ENCODE measurements at places on chromosomes 16 and 17. TPM values are rescaled to one million over a fixed set of nuclear protein-coding genes. Genes with fewer than 3 reads are reported as not detected.

GRCh38 chr17:76678330-76678729 lies 32.4 kb downstream of the MXRA7 start:
- H3K27me3 ChIP-seq = no peaks in the 10 kb centered on the region
- no peaks in the 10 kb centered on the region for H3K36me3 ChIP-seq
- no peak overlapping the region for H3K27ac ChIP-seq
- peaks cover 5% of the 10 kb centered on the region for H3K4me1 ChIP-seq
- no peak overlapping the region for H3K4me3 ChIP-seq
- DNase-seq = peak; percentile 47

DNA sequence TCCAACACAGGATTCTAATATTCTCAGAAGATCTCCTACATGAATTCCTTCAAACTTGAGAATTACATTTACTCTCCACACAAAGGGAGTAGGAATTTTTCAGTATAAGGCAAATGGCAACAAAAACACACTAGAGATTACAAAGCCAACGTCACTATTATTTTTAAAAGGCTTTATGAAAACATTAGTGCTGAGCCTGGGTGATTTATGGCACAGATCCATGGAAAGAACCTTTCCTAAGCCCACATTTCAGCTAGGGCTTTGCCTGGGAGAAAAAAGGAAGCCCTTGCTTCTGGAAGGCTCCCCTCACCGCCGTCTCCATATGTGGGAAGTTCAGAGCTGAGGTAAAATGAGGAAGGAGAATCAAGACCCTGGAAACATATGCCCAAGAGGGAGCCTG lies 499.4 kb upstream of the HSBP1 start:
- no peaks in the 10 kb centered on the region for H3K4me1 ChIP-seq
- no peaks in the 10 kb centered on the region for H3K27me3 ChIP-seq
- no peak for DNase-seq
- no peak overlapping the region for H3K27ac ChIP-seq
- H3K4me3 ChIP-seq = no peak overlapping the region
- no peaks in the 10 kb centered on the region for H3K36me3 ChIP-seq

DNA sequence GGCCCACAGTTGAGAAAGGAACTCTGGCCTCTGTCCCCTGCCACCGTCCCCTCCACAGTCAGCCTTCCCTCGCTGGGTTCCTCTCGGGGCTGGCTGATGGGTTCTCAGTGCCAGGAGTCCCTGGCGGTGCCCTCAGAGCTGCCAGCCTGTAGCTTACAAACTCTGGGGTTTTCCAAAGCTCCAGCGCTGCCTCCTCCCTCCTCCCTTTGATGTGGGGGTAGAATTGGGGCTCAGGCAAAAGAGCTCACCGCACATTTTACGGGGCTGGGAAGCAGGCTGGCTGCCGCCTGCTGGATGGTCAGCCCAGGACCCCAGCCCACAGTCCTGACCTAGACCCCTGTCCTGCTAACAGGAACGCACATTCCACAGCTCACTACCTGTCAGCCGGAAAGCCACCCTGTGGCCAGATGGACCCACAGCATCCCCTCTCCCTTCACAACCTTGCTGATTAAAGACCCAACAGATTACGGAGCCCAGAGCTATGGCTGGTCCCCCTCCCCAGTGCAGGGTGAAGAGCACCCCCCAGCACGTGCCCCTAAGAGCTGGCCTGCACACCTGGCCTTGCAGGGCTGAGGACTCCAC lies 6.0 kb downstream of the VASN start:
- peak overlapping the region; percentile 17 for H3K27ac ChIP-seq
- no peak for DNase-seq
- H3K27me3 ChIP-seq = no peaks in the 10 kb centered on the region

The KRTAP9-8 gene
- polyA plus RNA-seq = not detected

The MEAK7 gene
- polyA plus RNA-seq = 7.4 TPM

The FZD2 gene
- polyA plus RNA-seq = 3.1 TPM

The ZNF594 gene
- 0.22 TPM for polyA plus RNA-seq

The ITGB4 gene
- polyA plus RNA-seq = 210 TPM

The EFCAB5 gene
- 2.7 TPM for polyA plus RNA-seq

The CACNA1G gene
- not detected for polyA plus RNA-seq

The HLF gene
- 0.54 TPM for polyA plus RNA-seq
